ENCODE measurements at places on chromosomes 11 and 22.

DNA sequence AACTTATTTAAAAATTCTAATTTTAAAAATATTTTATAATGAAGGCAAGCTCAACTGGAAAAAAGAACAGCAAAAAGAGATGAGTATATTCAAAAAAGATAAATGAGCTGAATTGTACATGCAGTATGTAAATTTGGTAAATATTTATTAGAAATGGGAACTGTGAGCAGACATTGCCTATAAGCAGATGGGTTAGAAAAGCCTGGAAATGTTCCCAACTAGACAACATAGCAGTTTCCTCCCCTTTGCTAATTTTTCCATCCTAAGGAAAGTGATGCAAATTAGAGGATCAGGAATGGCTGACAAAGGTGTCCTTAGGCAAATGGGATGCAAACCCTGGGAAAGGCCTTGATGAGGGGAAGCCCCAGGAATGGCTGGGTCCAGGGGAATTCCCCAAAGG, 37.2 kb downstream of the TP53I11 start:
- no peak for DNase-seq

- no peak for DNase-seq
Measured at GRCh38 chr11:75795276-75796090, 19.5 kb upstream of the UVRAG start.

GRCh38 chr11:13008061-13008435, 1.1 kb upstream of the RASSF10 start:
- DNase-seq = no peak

- DNase-seq = no peak
Measured at GRCh38 chr11:35357923-35358322, 61.4 kb downstream of the SLC1A2 start.

Data from SIG-M5 (cell line).